ENCODE measurements at places on chromosomes 4 and X.

- DNase-seq, result no peak
These were observed 15.4 kb downstream of the ZNF718 start for GRCh38 chr4:139691-140090.

- no peak for DNase-seq
These were observed 13.6 kb downstream of the AMTN start for GRCh38 chr4:70531981-70532380.

DNA sequence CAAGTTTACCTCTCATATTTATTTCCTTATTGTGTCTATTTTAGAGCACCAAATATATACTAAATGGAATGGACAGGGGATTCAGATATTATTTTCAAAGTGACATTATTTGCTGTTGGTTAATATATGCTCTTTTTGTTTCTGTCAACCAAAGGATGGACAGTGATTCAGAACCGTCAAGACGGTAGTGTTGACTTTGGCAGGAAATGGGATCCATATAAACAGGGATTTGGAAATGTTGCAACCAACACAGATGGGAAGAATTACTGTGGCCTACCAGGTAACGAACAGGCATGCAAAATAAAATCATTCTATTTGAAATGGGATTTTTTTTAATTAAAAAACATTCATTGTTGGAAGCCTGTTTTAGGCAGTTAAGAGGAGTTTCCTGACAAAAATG is 6.2 kb downstream of the FGB start:
- DNase-seq, result no peak

- DNase-seq, result no peak
These were observed 37.2 kb downstream of the CLCN3 start for GRCh38 chr4:169657470-169658107.

DNA sequence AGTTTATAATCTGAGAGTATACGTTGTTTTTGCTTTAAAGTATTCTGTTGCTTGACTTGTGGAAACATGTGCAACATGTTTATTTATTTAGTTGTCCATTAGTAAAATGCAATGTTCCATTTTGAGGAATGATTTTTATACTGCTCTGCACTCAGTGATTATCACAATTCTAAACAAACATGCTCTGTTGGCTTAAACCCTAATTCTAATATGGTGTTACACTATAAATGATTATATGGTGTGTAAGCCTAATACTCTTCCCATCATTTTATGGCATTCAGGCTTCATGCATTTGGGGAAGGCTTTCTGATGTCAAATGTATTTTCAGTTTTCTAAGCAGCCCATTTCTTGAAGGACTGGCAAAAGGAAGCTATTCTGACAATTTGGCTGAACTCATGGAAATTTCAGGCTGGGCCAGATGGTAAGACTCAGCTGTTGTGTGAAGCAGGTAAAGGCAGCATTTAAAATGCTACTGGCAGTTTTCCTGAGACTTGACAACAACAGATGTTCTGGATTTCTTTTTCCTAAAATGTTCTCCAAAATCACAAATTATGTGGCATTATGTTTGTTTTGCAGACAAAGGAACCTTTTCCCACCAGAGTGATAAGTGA is 336.7 kb upstream of the GNPDA2 start:
- no peak for DNase-seq
